Activated naive CD8-positive, alpha-beta T cell treated with anti-CD3 and anti-CD28 coated beads, Interleukin-2, amount 50 U/mL, for 24 hours (primary cell): ENCODE measurements at places on chromosomes 5 and 9.

DNA sequence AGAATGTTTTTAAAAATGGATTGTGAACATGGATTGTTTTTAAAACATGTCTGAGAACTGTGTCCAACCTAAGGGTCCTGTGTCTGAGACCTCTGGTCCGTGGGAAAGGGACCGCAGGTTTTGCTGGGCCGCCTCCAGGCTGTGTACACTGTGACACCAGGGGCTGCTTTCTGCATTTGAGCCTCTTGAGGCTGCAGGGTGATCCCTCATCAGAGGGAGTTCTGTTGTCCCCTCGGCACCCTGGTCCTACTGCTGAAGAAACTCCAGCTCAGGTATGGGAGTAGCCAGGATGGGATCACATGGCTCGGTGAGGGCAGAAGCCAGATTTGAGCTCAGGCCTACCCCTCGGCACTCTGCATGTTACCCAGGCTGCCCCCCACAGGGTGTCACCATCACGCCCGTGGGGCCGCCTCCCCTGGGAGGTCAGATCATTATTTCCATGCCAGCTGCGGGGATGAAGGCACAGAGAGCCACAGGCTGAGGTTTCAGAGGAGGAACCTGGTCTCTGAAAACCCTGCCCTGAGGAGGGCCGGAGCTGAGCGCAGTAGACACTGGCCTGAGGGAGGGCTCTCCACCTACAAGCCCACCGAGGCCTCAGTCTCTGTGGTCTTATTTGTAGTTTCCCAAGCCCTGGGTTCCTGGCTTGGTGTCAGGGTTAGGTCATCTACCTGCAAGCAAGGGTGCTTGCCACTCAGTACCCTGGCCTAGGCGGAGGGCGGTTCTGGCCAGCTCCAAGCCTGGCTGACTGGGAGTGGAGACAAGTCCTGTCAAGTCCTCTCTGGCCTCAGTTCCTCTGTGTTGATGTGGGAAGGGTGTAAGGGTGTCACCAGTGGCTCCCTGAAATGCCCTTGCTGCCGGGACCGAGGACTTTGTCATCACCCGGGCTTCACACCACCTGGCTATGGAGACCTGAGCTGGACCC, 2.8 kb downstream of the PRR7 start:
- no peak for DNase-seq

DNA sequence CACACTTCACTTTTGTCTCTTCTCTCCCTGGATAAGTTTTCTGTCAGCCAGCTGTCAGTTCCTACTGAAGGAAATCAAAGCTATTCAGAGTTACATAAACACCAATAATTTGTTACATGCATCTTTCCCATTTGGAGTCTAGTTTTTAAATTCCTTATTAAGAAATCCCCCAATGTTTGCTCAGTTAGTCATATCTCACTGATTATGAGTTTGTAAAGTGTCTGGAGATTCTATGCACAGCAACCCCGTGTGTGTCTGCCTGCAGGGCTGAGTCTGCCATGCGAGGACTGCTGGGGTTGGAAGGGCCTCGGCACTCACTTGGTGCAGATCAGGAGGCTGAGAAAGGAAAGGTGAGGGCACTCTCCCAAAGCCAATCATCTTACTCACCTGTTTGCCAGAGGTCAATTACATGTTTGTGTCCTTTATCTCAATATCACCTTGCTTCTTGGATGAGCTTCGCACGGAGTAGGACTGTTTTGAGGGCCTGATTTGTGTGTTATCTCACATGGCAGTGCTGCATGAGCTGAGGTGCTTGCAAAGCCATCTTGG, 3.3 kb downstream of the ANKRD34B start:
- DNase-seq = no peak

DNA sequence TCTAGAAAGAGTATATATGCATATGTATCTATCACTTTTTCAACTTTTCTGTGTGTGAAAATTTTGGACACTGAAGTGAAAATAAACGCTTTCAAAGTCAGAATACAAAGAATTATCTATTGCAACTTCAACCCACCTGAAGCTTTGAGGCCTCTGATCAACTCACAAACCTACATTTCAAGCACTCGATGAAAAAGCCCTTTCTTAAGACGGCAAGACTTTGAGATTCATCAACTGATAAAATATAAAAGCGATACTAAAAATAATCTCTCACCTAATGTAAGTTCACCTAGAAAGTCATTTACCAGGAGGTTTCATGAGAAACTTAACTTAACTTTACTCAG, 1.2 kb downstream of the GOLPH3 start:
- no peak for DNase-seq

GRCh38 chr9:6171667-6172066, 43.9 kb upstream of the IL33 start:
- DNase-seq = no peak

GRCh38 chr5:122073864-122074263, 4.2 kb downstream of the LOX start:
- no peak for DNase-seq

- peak; percentile 30 for DNase-seq
These were observed 188.0 kb upstream of the KLF9 start for GRCh38 chr9:70602321-70603019.

DNA sequence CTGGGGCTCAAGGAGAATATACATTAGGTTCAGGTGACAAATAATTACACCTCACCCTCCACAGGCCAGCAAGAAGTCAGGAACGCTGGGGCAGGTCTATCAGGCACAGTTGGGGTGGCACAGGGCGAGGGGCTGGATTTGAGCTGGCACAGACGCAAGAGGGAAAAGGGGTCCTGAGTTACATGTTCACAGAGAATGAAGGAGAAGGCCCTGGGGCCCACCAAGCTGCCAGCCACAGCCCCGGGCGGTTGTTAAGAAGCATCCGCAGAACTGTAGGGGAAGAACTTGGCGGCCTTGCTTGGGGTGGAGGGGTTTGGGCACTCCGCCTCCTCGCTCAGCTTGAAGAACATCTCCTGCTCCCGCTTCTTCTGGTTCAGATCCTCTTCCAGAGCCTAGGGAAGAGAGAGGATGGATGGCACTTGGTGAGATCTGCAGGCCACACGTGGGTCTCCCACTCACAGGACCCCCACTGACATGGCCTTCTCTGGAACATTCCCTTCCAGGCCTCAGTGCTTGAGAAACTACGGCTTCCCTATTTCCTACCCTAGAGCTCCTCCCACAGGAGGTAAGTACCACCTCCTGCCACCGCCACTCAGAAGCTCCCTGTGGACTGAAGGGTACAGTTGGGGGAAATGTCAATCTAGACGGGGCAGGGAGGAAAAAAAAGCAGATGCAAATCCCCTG, 38.3 kb upstream of the FBXW11 start:
- DNase-seq = no peak

GRCh38 chr9:111034898-111035539, 3.3 kb downstream of the LPAR1 start:
- no peak for DNase-seq

DNA sequence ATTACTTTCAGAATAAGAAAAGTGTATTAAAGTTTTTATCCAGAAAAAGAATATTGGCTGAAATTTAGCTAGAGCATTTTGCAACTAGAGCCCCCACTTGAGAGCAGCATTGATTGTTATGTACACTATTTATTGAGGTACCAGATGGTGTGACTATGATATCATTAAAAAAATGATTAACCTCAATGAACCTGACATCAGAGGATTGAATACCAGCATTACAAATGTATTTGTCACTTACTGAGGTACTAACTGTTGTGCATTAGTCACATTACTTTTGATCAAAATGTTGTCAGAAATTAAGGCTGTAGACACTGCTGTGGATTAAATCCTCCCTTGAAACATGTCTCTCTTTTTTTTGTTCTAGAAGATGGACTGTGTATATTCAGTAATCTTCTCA, 127.8 kb upstream of the DHFR start:
- DNase-seq = no peak

DNA sequence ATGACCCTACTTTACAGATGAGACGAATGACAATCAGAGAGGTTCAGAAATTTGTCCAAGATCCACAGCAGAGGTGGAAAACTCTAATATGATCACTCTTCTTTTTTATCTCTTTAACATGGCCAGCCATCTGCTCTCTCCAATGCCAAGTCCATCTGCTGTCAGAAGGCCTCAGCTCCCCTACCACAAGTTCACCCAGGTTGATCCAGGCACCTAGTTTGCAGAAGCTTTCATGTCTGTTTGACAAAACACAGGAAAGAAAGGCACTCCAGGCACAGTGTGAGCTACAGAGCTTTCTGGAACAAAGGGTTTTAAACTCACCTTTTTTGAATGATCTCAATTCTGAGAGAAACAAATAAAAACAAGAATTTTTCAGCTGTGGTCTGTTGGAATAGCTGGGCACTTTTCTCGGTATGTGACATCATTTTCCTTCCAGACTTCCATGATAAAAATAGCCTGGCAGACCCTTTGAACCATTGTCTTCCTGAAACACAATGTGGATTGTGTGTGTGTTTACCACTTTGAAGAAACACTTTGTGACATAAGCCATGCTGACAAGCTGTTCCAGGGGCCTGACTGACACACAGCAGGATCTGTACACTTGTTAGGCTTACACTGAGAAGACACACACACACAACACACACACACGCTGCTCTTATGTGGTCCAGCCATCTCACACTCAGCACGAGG, 214.3 kb downstream of the AGTPBP1 start:
- DNase-seq = no peak

DNA sequence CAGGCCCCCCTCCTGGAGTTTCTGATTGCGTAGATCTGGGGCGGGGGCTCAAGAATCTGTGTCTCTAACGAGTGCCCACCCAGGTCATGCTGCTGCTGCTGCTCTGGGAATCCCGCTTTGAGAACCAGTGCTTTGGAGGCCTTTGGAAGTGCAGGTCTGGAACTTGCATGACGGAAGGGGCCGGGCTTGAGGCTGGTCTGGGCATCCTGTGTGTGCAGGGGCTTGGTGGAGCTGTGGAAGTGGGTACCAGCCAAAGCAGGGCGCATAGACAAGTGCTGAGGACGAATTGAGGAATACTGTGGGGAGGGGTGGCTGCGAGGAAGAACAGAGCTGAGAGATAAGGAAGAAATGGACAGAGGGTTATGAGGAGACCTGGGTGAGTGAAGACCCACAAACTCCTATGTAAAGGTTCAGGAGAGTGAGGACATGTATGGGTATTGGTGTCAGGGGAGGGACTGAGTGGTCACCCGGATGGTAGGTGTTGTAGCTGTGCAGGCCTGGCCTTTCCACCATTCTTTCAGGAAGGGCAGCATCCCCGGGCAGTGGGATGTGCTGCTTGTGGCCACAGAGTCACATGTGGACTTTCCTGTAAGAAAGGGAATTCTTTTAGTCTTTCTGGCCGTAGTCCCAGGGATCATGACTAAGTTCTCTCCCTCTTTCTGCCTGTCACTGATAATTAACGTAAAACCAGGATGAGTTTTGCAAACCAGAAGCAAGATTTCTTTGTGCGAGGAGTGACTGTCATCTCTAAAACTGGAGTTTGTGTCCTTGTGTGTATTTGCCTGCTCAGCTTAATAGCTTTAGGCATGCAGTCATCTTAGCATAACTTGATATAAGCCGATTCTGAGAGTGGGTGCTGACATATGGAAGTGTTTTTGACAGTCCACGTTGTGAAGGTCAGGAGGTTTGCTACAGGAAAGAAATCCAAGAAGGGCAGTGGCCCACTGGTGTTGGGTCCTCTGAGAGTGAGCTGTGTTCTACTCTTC, 43.3 kb upstream of the TJP2 start:
- no peak for DNase-seq

DNA sequence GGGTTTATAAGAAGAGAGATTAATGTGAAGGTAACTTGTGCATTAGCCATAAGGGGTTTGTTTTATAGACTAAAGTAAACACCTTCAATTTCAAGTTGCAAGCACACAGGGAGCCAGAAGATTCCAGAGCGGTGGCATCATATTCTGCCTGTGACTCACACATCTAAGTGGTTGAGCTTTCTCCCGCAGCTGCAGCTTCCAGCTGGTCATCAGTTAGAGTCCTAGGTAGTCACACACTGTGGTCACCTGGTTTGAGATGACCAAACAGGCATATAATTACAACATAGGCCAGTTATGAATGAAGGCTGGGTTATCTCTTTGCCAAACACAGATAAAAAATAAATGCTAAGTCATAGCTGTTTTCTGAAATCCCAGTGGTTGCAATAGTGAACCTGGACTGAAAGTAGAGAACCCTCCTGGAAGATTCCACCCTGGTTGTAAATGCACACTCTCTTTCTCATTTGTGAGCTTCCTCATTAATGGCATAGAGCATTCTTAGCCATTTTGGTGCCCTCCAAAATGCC, 171.3 kb downstream of the GDNF start:
- no peak for DNase-seq

DNA sequence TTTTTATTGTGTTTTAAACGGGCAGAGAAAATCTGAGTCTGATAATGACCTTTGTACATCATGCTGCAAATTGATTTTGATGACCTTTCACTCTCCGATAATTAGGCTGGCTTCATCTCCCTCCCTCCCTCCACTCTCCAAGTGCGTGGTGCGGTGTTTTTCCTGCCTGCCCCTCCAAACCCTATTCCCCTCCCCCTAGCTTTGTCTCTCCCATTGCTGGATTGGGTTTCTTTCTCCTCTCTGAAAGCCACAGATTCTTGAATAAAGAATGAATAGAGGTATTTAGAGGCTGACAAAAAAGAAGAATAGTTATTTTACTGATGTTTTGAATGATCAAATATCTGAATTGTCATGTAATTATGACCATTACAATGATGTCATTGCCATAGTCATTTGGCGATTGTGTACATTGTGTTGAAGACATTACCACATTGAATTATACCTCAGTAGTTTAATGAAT, 571.1 kb upstream of the ZNF608 start:
- no peak for DNase-seq

- no peak for DNase-seq
These were observed 398.1 kb upstream of the IRX1 start for GRCh38 chr5:3197304-3198073.

DNA sequence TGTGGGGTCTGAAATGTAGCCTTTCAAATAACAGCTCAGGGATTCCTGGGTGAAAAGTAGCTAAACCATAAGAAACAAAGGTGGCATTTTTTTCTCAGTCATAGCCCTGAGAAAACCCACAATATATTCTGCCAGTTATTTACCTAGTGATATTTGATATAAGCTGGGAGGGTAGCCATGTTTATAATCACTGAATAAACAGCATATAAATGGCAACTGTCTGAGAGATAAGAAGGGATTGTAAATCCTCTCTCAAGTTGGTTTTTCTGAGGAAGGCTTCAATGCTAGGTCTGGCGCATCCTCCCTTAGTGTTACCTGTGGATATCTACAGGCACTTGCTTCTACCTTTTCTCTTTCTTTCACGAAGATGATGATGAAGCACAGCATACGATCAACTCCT, 1080.5 kb upstream of the DMAC1 start:
- no peak for DNase-seq

DNA sequence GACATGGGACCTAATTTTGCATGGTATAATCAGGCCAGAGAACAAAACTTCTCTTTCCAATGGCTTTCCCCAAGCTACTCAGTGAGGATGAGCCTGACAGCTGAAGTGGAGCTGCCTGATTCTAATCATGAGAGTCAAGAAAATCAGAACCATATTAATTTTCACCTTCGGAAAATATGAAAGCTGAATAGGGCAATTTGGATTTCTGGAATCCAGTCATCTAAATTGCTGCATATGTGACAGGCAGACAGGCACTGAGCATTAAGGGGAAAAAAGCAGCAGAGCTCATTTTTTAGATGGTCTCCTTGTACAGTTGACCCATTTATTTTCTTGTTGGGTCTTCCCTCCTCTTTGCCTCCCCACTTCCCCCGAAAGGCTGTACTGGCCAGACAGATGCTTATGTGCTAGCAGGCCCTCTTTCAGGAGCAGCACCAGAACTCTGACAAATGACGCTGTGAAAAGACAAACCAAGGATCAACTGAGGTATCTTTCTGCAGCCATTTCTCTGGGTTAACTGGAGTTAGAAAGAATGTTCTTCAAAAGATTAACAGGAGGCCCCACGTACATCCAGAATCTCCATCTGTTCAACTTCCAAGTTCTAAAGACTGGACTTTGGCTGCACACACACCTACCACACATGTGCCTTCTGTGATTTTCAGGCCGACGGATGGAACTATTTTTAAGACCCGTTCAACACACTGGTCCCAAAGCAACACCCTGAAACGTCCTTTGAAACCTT, 175.2 kb downstream of the DCP2 start:
- no peak for DNase-seq
